ENCODE measurements at places on chromosomes 4 and X.
A peak's percentile ranks its signal among the peaks of the same experiment; 100 is the strongest.

DNA sequence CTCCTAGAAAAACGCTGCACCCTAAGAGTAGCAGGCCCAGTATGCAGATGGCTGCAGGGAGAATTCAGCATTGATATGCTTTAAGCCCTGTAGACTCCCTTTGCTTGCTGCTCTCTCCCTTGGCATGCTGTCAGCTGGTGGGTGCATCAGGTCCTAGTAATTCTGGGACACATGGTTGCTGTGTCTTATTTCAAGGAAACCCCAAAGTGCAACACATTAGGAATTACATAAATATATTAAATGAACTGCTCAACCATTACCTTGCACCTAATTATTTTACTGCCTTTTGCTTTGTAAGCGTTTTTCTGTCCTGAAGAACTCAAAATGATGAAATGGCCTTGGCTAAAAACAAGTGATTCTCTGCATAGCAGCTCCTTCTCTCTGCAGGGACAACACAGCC lies 516.3 kb downstream of the ZIC3 start:
- no peak overlapping the region for H3K27ac ChIP-seq
- H3K27me3 ChIP-seq: no peaks in the 10 kb centered on the region
- no peaks in the 10 kb centered on the region for H3K36me3 ChIP-seq
- no peak for DNase-seq
- H3K4me1 ChIP-seq: no peaks in the 10 kb centered on the region

- peaks cover 9% of the 10 kb centered on the region for H3K36me3 ChIP-seq
- no peaks in the 10 kb centered on the region for H3K27me3 ChIP-seq
- no peak overlapping the region for H3K4me3 ChIP-seq
- H3K4me1 ChIP-seq: peaks cover 7% of the 10 kb centered on the region
- DNase-seq: no peak
Measured at GRCh38 chrX:47590984-47591383, 8.7 kb downstream of the TIMP1 start.

DNA sequence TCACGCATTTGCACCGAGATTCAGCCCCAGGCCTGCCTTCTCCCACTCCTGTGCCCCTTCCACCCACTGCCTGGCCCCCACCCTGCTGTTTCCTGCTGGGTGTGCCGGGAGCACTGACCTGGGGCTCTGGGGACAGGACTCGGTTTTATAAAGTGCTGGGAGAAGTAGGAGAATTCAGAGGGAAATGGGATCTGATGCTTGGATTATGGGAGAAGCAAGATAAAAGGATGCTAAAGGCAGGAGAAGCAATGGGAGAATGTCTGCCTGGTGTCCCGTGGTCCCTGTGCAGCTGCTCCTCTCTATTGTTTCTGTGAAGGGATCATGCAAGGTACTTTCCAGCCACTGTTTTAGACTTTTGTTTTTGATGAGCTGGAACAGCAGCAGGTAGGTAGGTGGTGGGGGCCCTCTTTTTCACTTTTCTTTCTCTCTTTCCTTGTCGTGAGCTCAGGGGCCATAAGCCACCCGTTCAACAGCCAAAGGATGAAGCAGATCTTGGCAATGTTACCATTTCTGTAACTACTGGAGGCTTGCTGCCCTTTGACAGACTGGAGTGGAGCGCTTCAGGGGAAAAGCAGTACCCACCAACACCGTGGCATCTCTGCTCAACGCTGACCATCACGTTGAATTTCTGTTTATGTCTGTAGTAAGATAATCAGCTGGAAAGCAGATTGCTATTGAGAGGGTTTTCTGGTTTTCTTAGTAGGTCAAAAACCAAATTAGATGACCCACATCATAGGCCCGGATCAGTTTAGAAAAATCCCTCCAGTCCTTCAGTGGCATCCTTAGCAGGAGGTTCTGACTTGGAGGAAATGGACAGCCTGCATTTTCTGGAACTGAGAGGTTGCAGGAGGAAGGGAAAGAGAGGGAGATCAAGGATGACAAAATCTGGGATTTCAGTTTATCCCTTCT lies 63.8 kb upstream of the ENPP6 start:
- H3K27me3 ChIP-seq: no peaks in the 10 kb centered on the region
- peaks cover 50% of the 10 kb centered on the region for H3K4me1 ChIP-seq
- no peak for DNase-seq
- H3K4me3 ChIP-seq: no peak overlapping the region
- H3K27ac ChIP-seq: peak overlapping the region; percentile 76

DNA sequence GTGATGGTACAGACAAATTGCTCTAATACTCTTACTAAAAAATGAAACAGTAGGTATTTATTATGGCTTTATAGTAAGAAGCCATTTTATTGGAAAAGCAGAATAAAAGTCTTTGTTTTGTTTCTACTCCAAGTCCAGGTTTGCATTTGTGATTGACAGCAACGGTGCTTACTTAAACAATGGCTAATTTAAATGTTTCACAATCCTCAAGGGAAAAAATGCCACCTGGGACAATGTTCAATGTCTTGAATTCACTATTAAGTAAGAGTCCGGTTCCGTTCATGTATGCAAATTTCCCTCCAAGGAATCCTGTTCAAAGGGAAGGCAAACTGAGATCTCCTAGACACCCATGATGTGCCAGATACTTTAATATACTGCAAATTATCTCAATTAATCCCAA lies 123.6 kb downstream of the RBM47 start:
- H3K4me1 ChIP-seq: peaks cover 31% of the 10 kb centered on the region
- no peak overlapping the region for H3K27ac ChIP-seq
- H3K4me3 ChIP-seq: no peak overlapping the region

- no peaks in the 10 kb centered on the region for H3K27me3 ChIP-seq
- no peak overlapping the region for H3K27ac ChIP-seq
- H3K4me1 ChIP-seq: peaks cover 44% of the 10 kb centered on the region
Measured at GRCh38 chr4:185257694-185258093, 48.3 kb downstream of the SNX25 start.

GRCh38 chr4:52795533-52795932 lies 44.3 kb upstream of the ERVMER34-1 start:
- H3K27me3 ChIP-seq: peaks cover 6% of the 10 kb centered on the region
- no peak overlapping the region for H3K4me3 ChIP-seq

GRCh38 chr4:113822555-113823290 lies 61.2 kb upstream of the CAMK2D start:
- H3K4me1 ChIP-seq: peaks cover 35% of the 10 kb centered on the region
- H3K27ac ChIP-seq: no peak overlapping the region
- no peak overlapping the region for H3K4me3 ChIP-seq
- DNase-seq: no peak

GRCh38 chrX:17792826-17793225 lies 55.5 kb downstream of the SCML1 start:
- no peak for DNase-seq
- no peak overlapping the region for H3K4me3 ChIP-seq
- peaks cover 9% of the 10 kb centered on the region for H3K27me3 ChIP-seq
- H3K4me1 ChIP-seq: peaks cover 7% of the 10 kb centered on the region
- H3K27ac ChIP-seq: no peak overlapping the region
- H3K36me3 ChIP-seq: no peaks in the 10 kb centered on the region

DNA sequence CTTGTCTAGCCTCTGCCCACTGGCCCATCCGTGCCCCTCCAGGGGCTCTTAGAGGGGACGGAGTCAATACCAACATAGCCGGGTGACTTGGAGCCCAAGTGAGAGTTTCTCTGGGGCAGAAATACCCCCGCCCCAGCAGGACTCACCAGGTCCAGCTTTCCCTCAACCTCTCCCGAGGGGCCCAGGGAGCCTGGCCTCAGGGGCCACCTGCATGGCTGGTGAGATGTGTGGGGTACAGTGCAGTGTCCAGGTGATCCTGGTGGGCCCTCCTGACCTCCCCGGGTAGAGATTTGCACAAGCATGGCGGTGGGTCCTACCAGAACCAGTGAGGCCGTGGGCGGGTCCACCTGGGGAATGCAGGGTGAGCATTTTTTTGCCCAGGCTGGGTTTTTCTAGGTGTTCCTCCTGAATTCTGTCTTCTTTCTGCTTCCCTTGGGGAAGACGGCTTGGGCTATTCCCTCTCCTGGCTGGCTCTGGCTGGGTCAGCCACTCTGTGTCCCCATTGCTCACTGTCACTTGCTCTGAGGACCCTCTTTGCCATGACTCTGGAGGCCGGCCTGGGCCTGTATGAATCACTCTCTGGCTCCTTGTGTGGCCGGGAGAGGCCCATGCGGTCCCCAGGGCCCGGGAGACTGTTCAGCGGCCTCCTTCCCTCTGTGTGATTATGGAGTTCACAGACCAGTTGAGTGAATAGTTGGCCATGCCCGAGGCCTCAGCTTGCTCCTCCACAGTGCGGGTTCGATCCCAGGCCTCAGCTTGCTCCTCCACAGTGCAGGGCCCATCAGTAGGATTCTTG lies 71.0 kb upstream of the NKX1-1 start:
- H3K4me1 ChIP-seq: no peaks in the 10 kb centered on the region
- DNase-seq: no peak
- no peaks in the 10 kb centered on the region for H3K36me3 ChIP-seq
- H3K4me3 ChIP-seq: no peak overlapping the region

- no peaks in the 10 kb centered on the region for H3K36me3 ChIP-seq
- H3K4me3 ChIP-seq: no peak overlapping the region
- no peak for DNase-seq
- no peaks in the 10 kb centered on the region for H3K27me3 ChIP-seq
Measured at GRCh38 chr4:151567056-151567455, 158.1 kb downstream of the FHIP1A start.

DNA sequence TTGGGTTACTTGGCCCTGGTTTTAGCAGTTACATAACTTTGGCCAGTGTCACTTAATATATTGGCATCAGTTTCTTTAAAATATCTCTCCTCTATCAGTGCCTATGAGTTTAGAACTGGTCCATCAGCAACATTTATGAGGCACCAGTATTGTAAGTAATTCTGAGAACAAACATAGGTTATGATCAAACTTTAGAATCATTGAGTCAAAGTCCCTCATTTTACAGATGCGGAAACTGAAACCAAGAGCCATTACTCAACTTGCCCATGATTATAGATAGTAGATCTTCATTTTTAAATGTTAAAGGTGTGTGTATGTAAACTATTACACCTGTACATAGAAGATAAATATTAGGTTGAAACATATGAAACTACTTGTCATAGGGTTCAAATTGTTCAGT lies 4.5 kb downstream of the NIPAL1 start:
- H3K27me3 ChIP-seq: peaks cover 45% of the 10 kb centered on the region
- DNase-seq: no peak
- H3K27ac ChIP-seq: no peak overlapping the region
- H3K4me1 ChIP-seq: peaks cover 5% of the 10 kb centered on the region

GRCh38 chrX:105126201-105126600 lies 94.3 kb downstream of the TEX13A start:
- H3K27ac ChIP-seq: no peak overlapping the region
- H3K27me3 ChIP-seq: no peaks in the 10 kb centered on the region
- no peak for DNase-seq
- H3K4me1 ChIP-seq: no peaks in the 10 kb centered on the region

Measured in activated naive CD4-positive, alpha-beta T cell treated with anti-CD3 and anti-CD28 coated beads, Interleukin-2, amount 10 ng/mL, durations not matched to agents 7 days and 5 days (primary cell).